ENCODE measurements at places on chromosomes 7 and 10.

GRCh38 chr10:52187521-52188258 is 126.4 kb upstream of the DKK1 start:
- DNase-seq: no peak

DNA sequence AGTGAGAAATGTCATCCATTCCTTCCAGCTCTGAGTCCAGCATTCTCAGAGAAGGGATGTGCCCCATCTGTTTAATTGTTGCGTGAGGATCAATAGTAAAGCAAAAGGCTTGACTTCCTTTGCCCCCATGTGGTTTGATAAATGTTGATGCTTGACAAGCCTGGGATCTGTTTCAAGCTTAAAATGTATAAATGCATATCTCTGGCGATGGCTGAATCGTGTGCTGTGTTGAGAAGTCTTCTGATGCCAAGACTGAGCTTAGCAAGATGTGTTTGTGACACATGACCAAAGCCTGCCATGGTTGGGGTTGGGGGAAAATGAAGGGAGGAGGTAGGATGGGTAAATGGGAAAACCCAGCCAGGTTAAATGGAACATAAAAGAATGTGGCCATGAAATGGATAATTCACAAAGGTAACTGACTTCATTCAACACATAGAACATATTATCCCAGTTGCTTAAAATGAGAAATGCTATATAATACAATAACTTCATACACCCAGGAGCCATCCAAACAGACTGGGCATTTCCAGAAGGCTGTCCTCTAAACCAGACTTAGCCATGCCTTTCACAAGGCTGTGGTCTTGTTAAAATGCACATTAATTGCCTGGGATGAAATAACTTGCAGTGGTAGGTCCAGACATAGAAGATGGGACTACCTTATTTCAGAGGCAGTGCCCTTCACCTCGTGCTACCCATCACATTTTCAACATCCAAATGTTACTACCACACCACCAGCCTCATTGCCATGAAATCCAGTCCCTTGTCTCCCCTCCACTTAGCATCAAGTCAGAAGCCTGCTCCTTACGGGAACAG is 147.3 kb upstream of the PDE1C start:
- DNase-seq: no peak

DNA sequence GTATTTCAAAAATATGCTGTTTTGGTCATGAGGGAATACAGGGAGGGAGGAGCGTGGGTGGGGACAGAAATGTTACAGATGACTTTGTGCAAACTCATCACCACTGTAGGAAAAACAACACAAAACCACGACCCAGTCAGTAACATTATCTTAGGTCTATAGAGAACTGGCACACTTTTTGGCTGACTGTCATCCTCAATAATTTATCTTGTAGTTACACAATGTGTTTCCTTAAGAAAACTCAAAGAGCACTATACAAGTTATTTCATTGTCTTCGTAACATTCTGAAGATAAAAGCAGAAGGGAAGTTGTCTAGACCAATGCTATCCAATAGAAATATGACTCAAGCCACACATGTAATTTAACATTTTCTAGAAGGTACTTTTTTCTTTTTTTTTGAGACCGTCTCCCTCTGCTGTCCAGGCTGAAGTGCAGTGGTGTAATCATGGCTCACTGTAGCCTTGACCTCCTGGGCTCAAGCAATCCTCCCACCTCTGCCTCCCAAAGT is 16.9 kb upstream of the CDK14 start:
- DNase-seq: no peak

DNA sequence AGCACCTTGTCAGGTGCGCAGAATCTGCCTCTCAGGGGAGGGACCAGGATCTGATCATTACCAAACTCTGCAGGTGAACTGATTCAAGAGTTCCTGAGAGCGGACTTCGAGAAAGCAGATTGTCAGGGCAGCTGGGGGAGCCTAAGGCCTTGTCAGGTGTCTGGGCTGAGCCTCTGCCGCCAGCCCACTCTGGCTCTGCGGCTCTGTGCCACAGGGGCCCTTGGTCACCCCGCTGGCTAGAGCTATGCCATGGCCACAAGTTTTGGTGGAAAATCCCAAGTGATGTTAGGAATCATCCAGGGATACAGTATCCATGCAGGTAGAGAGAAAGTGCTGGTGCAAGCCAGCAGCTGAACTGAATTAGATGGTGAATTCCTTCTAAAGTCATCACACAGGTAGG is 4.2 kb downstream of the ADAMTS14 start:
- no peak for DNase-seq

- no peak for DNase-seq
Observed at GRCh38 chr7:24378871-24379616, 95.1 kb downstream of the NPY start.

- DNase-seq: no peak
Observed at GRCh38 chr10:5942001-5942400, 35.3 kb downstream of the IL15RA start.

GRCh38 chr10:104340111-104340526 is 1.9 kb upstream of the ITPRIP start:
- no peak for DNase-seq

- DNase-seq: no peak
Observed at GRCh38 chr10:75688506-75689300, 257.3 kb downstream of the LRMDA start.

GRCh38 chr10:102453502-102453901 is 2.2 kb upstream of the C10orf95 start:
- peak; percentile 41 for DNase-seq

GRCh38 chr7:5633161-5634106 is 148.0 kb downstream of the RNF216 start:
- no peak for DNase-seq

Data from CD4-positive, alpha-beta T cell (primary cell).